IMR-90 (cell line): ENCODE measurements at places on chromosomes 3 and 15.

GRCh38 chr3:55571913-55572312 is 84.8 kb upstream of the WNT5A start:
- no peak for DNase-seq

GRCh38 chr3:39917065-39917773 is 107.8 kb downstream of the MYRIP start:
- DNase-seq, result no peak

- DNase-seq, result peak; percentile 69
Measured at GRCh38 chr3:97917813-97918536, 54.3 kb downstream of the RIOX2 start.

DNA sequence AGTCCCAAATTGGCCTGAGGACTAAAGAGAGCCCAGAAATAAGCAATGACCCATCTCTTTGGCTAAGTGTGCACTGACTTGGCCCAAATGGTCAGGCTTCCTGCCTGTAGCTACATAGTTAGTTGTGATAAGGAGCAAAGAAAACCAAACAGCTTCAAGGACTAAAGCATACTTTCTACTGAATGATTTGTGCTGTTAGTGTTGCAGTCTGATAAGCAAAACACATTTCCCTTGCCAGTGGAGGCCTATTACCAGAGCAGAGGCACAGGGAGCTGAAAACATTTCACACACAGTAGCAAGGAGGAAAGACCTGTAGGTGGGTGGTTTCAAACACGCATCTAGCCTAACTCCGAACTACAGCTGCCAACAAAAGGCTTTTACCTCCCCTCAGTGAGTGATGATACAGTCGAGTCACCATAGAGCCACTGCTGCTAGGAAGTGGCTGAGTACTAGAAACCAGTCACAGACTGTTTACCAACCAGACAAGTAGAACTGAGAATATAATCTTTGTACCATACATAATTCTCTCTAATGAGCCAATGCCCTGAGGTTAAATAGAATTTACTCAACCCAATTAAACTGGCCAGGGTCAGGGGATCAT is 222.3 kb upstream of the THBS1 start:
- peak; percentile 84 for DNase-seq

GRCh38 chr15:54506977-54507524 is 528.8 kb downstream of the UNC13C start:
- no peak for DNase-seq

DNA sequence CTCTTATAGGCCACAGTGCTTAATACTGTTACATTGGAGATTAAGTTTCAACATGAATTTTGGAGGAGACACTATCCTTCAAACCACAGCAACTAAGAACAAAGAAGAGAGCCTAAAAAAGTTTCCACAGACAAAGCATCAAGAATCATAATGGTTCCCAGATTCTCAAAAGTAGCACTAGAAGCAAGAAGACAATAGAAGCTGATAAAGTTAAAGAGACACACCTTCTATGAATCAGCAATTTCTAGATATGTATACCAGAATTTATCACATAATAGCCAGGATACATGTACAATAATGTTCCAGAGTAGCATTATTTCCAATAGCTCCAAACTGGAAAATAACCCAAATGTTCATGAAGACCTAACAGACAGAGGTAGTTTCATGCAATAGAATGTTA is 12.2 kb downstream of the NKIRAS1 start:
- no peak for DNase-seq

DNA sequence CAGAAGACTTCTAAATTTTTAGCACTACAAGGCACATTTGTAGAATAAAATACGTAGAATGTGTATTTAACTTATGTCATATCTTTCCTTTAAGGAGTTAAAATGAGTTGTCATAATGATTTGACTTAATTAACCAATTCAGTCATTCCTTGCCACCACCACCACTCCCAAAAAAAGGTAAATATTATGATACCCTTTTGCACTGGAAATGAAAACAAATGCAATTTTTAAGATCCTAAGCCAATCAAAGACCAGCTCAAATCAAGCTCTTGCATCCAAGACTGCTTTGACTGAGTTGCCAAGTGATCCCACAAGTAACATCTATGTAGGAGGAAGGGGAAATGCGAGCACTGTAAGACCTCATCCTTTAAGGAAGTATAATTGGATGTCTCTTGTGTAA is 426.6 kb upstream of the ATP11B start:
- no peak for DNase-seq

DNA sequence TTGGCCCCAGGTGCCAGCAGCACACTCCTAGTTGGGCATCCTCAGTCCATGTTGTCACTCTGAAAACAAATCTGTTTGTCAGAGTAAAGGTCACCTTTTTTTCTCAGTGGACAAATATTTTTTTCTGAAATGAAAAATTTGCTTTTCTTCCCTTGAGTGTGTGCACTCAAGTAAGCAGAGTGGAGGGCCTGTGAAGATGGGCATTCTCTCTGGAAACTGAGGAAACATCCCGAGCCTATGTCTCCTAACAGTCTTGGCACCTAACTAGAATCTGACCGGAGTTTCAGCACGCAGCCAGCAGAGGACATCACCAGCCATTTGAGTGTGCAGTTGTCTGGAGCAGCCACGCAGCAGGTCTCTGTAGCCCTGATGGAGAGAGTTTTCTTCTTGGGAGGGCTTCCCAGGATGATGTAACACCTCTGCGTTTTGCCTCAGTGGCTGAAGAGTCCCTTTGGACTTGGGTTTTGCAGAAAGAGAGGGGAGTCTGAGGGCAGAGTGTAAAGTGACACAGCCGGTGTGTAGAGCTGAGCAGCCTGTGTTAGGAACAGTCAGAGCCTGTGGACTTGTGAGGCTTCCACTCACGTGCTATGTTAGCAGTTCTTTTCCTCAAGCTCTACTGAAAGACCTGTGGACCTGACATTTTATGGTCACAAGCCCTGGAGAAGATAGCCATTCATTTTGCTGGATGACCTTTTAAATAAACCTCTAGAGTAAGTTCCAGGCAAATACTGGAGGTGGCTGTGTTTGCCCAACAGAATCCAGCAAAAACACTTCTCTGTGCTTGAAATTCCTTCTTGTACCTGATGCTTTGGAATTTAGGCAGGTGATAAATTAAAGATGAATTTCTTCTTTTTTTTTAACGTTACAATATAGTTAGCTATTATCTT is 51.6 kb downstream of the ABHD2 start:
- no peak for DNase-seq
